NCI-H1105 (cell line): ENCODE measurements at places on chromosomes 4 and X.

DNA sequence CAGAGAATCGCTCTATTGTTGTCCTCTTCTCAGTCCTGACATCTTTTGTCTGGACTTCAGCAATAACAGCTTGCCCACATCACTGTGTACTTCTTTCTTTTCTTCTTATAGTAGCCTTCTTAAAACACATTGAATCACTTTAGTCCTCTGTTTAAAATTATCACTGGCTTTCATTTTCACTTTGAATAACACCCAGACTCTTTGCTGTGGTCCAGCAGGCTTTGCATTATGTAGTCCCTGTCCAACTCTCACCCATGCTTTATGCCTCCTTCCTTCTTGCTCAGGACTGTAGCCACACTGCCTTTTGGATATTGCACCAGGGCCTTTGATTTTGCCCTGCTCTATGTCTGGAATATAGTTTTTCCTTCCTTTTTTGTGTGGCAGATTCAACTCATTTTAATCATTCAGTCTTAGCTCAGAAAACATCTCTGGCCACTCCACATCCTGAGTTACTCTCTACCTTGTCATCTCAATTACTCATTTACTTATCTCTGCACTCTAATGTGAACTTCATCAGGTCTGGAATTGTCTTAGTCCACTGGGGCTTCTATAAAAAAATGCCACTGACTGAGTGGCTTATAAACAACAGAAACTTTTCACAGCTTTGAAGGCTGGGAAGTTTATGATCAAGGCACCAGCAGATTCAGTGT lies 168.2 kb downstream of the C4orf33 start:
- no peak for DNase-seq

DNA sequence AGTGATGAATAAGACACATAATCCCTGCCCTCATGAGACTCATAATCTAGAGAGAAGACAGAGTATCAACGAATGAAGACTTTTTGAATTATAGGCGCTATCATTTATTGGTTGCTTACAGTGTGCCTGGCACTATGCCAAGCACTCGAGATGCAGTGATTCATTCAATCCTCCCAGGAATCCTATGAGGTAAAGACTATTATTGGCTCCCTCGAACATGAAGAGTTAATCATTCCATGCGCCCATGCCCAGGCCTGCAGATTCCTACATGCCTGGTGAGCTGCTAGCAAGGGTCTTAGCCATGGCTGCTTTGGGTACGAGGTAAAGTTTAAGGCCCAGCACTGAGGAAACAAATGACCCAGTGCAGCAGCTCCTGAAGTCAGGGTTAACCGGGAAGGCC lies 47.0 kb downstream of the TEX13B start:
- no peak for DNase-seq

GRCh38 chr4:69503558-69503957 lies 7.9 kb upstream of the UGT2B4 start:
- no peak for DNase-seq

DNA sequence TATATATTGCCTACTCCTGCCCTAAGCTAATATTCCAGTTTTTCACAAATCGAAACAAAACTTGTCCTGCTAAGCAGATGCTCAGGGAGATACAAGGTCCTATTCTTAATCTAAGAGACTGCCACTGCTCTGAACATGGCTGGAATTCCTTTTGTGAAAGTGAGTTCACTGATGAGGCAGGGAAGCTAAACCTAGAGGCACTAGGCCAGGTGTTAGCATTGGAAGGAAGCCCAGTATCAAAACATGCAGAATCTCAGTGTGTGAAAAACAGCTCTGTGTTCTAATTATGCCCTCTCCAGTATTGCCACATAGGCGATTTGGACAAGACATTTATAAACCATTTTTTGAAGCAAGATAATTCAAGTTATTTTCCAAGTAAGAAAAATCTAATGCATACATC lies 47.6 kb downstream of the ABCG2 start:
- DNase-seq = no peak

- no peak for DNase-seq
Observed at GRCh38 chr4:28209371-28209924, 1348.8 kb downstream of the STIM2 start.

DNA sequence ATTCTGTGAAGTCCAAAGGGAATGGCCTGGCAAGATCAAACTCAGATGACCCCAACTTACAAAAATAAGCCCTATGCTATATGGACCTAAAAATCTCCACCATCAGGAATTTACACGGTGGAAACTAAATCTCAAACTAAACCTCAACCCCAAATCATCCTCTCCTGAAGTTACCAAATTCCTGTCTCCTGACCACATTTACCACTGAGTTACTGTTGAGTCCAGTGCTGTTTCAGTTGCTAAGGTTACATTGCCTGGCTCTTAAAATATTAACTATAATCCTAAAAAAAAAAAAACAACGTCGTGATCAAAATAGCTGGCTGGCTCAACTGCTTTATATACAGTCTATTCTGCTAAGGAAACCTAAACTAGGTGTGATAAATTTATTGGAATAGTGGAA lies 315.2 kb upstream of the SLIT2 start:
- DNase-seq = no peak

DNA sequence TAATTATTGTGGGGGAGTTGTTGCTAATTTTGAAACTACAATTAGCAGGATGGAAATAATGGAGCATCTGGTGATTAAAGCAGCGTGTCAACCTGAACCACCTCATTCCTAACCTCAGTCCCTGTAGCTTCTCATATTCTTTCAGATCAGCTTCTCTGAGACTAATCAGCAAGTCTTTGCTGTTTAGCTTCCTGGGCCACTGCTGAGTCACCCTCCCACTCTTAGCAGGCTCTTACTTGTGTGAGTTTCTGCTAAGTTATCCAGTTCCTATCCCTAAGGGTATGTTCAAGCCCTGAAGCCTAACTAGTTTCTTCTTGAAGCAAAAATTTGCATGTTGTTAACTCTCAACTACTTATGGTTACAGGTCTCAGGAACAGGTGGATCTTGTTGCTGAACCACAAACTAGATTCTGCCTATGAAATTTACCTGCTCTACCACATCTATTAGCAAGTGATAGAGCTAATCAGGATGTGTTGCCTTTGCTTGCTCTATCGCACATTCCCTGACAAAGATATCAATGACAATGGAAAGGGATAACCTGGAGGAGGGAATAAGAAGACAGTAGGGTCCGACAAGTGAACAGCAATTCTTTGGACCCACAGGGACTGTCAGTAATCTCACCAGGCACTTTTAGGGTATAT lies 134.2 kb downstream of the EIF4E start:
- DNase-seq = no peak

- DNase-seq = no peak
Observed at GRCh38 chr4:129014566-129015509, 78.5 kb downstream of the SCLT1 start.

GRCh38 chrX:136268051-136269048 lies 17.1 kb upstream of the MAP7D3 start:
- no peak for DNase-seq

GRCh38 chr4:62960415-62960814 lies 1448.8 kb downstream of the TECRL start:
- DNase-seq = no peak

DNA sequence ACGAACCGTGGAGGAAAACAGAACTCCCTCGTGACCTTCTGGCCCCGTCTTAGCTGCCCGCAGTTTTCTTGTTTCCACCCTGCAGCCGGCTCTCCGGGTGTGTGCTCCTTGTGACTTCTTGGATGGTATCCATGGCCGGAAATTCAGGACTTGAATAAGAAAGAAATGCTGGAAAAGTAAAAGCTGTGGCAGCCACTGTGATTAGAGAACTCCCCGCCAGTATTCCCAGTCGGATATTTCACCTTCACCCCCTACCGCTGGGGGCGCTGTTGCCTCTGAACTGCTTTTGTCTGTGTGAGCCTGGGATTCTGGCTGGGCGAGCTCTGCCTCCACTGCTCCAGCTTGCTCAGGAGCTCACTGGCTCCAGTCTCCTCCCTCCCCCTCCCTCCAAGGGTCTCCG lies 41.5 kb upstream of the CYP4V2 start:
- DNase-seq = no peak

DNA sequence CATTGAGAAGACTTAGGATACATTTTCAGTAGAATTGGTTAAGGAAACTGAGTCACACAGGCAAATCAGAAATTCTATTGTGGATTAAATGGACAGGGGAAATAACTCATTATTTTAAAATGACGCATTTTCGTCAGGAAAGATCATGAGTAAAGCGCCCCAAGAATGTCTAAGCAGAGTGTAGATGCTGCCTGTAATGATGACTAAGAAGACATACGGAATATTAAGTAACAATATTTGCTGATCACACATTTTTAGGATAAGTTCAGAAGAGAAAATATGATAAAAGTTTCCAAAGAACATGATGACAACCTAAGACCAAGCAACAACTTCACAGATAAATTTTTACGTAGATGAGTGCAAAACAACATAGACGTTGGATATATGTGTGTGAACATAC lies 596.3 kb upstream of the TENM3 start:
- no peak for DNase-seq

- peak; percentile 44 for DNase-seq
Observed at GRCh38 chrX:155027509-155028066, 944 bp downstream of the FUNDC2 start.

GRCh38 chr4:72679666-72680065 lies 110.6 kb upstream of the ADAMTS3 start:
- DNase-seq = no peak

DNA sequence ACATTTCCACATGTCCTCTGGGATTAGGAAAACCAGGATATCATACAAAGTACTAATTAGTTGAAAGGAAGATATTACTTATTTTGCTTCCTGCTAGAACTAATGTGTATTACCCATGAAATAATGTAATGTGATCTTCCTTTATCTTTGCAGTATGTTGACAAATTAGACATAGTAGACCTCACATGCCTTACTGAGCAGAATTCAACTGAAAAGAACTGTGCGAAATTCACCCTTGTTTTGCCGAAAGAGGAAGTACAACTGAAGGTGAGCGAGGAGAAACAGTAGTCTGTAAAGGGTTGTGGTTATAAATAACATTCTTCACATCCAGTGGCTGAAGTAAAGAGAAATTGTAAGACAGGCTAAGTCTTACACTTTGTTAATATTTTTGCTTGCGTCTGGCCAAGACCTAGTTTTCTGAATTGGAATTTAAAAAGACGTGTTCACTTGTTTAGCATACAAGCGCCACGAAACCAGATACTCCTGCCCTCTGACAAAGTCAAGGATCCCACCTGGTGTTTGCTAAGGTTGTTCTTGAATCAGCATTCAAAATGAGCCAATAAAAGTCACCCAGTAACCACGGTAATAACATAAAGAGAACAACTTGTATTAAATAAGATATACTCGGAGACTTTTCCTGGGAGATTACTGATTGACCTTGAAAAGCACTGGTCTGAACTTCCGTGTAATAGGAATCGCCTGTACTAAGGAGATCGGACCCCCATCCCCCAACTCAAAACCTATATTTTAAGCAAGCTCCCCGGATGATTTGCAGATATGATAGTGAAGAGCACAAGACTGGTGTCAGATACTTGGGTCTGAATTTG lies 16.9 kb downstream of the STAP1 start:
- no peak for DNase-seq

GRCh38 chrX:39174772-39175417 lies 373.6 kb downstream of the MID1IP1 start:
- DNase-seq = peak; percentile 56

DNA sequence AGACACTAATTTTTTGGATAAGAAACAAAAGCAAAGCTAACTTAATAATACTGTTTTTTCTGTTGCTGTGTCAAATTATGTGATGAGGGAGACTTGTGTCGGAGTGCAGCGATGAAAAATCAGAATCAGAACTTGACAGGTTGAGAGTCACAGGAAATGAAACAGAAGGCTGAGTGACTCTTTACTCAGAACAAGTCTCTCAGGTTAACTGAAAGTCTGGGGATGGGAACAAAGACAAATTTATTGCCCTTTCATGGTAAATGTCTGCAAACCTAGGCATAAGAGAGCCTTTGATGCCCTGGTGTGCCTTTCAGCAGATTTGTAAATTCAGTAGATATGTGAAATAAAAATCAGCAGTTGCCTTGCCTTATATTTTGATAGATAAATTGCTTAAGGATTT lies 96.0 kb downstream of the ADGRL3 start:
- no peak for DNase-seq

DNA sequence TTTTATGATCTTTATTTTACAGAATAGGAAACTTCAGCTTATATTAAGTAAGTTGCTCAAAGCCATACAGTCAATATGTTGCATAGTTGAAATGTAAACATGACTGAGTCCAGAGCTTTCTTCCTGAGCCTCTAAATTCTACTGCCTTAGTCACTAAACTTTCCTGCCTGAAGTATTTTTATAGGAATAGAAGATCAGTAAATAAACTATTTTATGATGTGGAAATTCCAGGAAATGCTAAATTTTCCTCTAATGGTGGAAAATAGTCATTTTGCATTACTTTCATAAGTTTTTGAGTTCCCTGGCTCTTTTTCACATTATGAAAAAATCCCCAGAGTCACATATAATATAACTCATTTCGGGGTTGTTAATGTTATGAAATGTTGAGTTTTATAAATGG lies 182.8 kb downstream of the BANK1 start:
- no peak for DNase-seq

- no peak for DNase-seq
Observed at GRCh38 chr4:116881077-116881476, 204.3 kb downstream of the TRAM1L1 start.

DNA sequence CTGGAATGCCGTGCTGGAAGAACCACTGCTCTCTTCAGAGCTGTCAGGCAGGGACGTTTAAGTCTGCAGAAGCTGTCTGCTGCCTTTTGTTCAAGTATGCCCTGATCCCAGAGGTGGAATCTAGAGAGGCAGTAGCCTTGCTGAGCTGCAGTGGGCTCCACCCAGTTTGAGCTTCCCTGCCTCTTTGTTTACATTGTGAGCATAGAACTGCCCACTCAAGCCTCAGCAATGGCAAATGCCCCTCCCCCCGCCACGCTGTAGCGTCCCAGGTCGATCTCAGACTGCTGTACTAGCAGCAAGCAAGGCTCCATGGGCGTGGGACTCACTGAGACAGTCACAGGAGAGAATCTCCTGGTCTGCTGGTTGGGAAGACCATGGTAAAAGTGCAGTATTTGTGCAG lies 34.8 kb upstream of the MUC7 start:
- DNase-seq = no peak

GRCh38 chr4:1318488-1319213 lies 28.4 kb upstream of the UVSSA start:
- DNase-seq = no peak

- DNase-seq = no peak
Observed at GRCh38 chrX:2263203-2263602, 237.6 kb downstream of the DHRSX start.

DNA sequence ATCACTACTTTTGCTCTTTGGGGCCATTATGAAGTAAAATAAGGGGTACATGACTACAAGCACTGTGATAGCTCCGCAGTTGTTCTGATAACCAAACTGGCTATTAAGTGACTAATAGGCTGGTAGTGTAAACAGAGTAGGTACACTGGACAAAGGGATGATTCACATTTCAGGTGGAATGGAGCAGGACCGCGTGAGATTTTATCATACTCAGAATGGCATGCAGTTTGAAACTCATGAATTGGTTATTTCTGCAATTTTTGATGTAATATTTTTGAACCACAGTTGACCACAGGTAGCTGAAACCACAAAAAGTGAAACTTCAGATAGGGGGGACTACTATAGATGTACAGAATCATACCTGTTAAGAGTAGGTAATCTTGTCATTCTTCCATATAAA lies 55.8 kb downstream of the PAK3 start:
- no peak for DNase-seq
